ENCODE measurements at places on chromosomes 3 and 15.

GRCh38 chr3:12299026-12299425, 10.2 kb downstream of the PPARG start:
- no peak for DNase-seq

DNA sequence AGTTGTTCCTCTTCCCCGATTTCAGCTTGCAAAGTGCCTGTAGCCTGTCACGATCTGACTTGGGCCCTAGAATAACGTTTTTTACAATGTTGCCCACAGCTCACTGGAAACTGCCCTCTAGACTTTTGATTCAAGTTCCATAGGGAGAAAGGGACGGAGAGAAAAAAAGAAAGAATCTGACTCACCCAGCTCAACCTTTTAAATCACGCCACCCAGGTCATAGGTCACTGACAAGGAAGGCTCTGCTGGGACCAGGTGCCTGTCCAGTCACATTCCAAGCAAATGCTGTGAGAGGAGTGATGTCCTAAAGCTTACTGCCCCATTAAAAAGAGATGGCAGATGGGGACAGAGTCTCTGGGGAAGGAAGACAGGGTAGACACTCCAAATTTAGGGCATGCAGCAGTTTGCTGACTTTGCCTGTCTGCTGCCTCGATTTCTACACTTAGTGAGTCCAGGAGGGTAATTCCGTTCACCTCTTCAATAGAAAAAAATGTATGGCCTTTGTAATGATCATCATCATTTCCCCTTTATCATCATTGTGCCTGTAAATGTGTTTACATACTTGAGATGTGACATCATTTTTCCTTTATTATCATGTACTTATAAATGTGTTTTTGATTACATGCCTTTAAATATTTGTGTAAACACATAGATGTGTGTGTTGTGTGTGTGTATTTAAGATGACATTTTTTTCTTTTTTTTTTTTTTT, 8.4 kb upstream of the MYO1E start:
- DNase-seq = no peak

DNA sequence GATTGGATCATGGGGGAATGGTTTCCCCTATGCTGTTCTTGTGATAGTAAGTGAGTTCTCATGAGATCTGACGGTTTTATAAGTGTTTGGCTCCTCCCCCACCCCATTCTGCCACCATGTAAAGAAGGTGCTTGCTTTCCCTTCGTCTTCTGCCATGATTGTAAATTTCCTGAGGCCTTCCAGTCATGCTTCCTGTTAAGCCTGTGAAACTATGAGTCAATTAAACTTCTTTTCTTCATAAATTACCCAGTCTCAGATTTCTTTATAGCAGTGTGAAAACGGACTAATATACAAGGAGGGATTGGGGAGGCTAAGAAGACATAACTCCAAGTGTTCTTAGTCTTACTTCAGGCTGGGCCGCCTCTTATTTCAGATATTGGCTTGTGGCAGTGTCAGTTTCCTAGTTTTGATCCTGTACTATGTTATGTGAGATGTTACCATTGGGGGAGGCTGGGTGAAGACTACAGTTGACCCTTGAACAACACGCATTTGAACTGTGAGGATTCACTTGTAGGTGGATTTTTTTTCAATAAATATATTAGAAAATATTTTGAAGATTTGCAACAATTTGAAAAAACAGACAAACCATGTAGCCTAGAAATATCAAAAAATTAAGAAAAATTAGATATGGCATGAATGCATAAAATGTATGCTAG, 44.9 kb downstream of the NMD3 start:
- no peak for DNase-seq

GRCh38 chr3:177561769-177562392, 364.6 kb upstream of the TBL1XR1 start:
- no peak for DNase-seq

- peak; percentile 91 for DNase-seq
Measured at GRCh38 chr3:9916734-9917680, at the start of gene IL17RC. IL17RC (plus strand) TSS chr3:9917098; CDS start chr3:9917316, 218 bp downstream.

DNA sequence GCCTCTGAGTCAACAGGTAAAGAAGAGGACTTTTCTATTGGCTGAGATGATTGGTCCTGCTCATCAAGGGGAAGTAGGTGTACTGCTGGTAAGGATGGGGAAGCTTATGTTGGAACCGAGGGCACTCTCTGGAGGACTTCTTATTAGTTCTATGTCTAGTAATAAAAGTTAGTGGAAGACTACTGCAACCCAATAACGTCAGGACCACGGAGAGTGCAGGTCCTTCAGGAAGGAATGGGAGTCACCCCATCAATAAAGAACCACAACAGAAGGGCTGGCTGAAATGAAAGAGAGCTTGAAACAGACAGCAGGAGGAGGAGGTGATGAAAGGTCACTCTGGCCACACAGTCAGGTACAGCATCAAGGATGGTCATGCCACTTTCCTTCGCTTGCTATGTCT, 68.8 kb upstream of the PRR23E start:
- no peak for DNase-seq

All from hepatic stellate cell (primary cell).